ENCODE measurements at places on chromosomes 2 and 18. TPM values are rescaled to one million over a fixed set of nuclear protein-coding genes. Genes with fewer than 3 reads are reported as not detected.
A peak's percentile ranks its signal among the peaks of the same experiment; 100 is the strongest.

The LYPD6 gene
- total RNA-seq, result 0.59 TPM

- peak; percentile 39 for DNase-seq
Measured at GRCh38 chr2:205139822-205140463, 542.4 kb upstream of the NRP2 start.

GRCh38 chr2:240620859-240621258, 4.4 kb upstream of the GPR35 start:
- peak; percentile 49 for DNase-seq

GRCh38 chr18:48676756-48677368, 138.0 kb downstream of the CTIF start:
- peak; percentile 91 for DNase-seq

DNA sequence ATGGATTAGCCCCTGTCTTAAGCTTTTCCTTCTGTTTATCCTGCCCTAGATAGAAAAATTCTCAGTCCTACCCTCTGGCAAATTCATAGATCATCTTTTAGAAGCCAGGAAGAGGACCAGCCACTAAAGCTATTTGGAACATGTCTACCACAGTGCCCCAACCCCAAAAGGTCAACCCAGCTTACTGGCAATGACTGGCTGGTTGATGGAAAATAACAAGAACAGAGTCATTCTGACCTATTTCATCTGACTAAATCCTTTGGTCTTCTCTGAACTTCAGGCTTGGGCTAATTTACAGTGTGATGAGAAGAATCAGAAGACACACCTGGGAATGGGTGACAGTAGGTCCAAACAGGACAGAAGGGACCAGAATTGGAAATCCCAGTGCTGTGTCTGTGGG, 227.3 kb upstream of the CCDC68 start:
- DNase-seq, result no peak

DNA sequence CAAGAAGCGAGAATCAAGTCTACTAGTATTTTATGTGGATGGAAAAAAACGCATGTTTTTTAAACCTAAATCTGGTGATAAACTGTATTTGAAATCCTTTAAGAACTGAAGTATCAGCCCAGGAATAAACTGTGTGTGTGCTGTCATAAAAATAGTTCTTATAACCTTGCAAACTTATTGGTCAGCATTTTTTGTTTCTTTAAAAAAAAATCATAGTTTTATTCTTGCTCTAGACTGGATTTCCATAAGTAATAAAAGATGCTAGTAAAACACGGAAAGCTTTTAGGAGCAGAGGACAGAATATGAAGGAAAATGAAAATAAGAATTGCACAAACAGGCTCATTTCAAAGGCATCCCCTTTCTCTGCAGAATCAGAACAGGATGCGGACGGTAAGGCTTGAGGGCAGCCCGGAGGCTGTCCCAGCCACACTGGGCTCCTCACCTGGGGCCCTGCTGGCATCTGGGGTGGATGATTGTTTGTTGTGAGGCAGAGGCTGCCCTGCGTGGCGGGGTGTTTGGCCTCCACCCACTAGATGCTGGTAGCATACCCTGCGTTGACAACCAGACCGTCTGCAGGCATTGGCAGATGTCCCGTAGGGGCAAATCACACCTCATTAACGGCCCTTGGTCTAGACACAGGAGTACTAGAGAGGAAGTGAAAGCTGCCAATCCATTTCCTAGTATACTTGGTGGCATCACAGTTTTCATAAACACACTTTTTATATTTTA, 52.5 kb downstream of the MBP start:
- no peak for DNase-seq

The MAP4K3 gene
- total RNA-seq, result 51.8 TPM

- no peak for DNase-seq
Measured at GRCh38 chr2:142878031-142878678, 691 bp downstream of the KYNU start.

The PTPN2 gene
- 34.2 TPM for total RNA-seq

- peak; percentile 58 for DNase-seq
Measured at GRCh38 chr2:38533757-38534545, 68.8 kb downstream of the HNRNPLL start.

The SMAD7 gene
- total RNA-seq, result 76.0 TPM

DNA sequence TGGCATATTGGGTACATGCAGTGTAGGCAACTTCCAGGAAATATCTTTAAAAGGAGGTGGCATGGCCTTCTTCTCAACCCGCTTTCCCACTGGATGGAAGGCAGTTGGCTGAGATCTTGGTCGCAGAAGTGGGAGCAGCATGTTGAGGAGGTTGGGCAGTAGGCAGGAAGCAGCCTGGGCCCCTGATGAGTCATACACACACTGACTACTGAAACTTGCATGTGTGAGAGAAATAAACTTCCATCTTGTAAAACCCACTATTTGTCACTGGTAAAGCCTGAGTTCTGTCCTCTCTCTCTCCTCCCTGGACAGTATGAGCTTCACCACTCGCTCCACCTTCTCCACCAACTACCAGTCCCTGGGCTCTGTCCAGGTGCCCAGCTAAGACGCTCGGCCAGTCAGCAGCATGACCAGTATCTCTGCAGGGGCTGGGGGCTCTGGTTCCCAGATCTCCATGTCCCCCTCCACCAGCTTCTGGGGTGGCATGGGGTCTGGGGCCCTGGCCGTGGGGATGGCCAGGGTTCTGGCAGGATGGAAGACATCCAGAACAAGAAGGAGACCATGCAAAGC, 233.8 kb upstream of the SPRED2 start:
- peak; percentile 81 for DNase-seq

- DNase-seq, result no peak
Measured at GRCh38 chr2:47043891-47044239, 111.2 kb downstream of the STPG4 start.

- DNase-seq, result peak; percentile 95
Measured at GRCh38 chr2:219433666-219434467, 776 bp upstream of the SPEG start.

The GAREM2 gene
- total RNA-seq, result 2.4 TPM

The GLI2 gene
- total RNA-seq, result 3.8 TPM

The FZD7 gene
- 64.8 TPM for total RNA-seq

GRCh38 chr2:219492575-219492974, 6.1 kb upstream of the GMPPA start:
- no peak for DNase-seq

GRCh38 chr18:79458131-79458838, 62.6 kb downstream of the NFATC1 start:
- peak; percentile 100 for DNase-seq

DNA sequence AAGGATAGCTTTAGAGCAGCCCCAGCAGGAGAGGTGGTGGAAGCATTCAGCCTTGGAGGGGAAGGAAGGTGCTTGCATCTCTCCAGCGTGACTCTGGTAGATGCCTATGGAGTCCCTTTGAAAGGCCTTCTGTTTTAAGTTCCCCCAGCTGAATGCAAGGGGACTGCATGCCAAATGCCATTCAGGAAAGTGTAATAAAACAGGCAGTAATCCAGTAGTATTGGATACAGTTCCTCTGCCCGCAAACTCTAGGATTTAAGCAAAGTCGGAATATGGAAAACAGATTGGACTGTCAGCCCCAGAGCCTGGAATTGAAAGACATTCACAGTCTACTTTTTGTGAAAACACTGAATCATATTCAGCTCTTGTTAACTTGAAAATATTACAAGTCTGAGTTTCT, 125.2 kb upstream of the GAREM1 start:
- no peak for DNase-seq
